ENCODE measurements at places on chromosomes 3 and 15. TPM values are rescaled to one million over a fixed set of nuclear protein-coding genes. Genes with fewer than 3 reads are reported as not detected.

DNA sequence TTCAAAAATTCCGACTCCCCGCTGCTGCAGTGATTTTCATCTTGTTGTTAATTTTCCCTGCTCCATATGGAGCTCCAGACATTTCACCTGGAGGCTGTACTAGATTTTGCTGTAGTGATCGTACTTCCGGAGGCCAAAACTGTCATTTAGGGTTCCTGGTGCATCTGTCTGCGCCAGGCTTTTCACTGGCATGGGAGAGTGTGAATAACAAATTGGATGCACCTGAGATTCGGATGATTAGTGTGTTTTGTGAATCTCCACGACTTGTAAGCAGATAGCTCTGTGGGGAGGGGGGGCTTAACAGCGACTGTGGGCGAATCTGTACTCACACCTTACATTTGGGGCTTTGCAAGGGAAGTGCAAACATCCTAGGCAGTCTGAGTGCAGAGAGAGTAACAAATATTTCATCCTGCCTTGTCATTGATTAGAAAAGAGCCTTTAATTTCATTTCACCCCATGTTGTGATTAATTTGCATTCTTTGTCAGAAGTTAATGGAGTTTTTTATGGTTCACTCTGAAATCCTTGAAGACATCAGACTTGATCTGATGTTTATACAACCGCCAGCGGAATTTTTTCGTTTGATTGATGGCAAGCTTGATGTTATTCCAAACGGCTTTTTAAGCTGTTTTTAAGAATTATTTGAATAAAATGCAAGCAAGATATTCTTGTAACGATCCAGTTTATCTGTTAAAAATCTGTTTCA, 92.5 kb upstream of the SKOR1 start:
- no peak for DNase-seq
- H3K36me3 ChIP-seq: no peaks in the 10 kb centered on the region
- peaks cover 20% of the 10 kb centered on the region for H3K4me1 ChIP-seq
- no peak overlapping the region for H3K4me3 ChIP-seq

GRCh38 chr3:14261229-14261628, 82.6 kb downstream of the LSM3 start:
- H3K27me3 ChIP-seq: no peaks in the 10 kb centered on the region
- H3K4me1 ChIP-seq: peaks cover 7% of the 10 kb centered on the region
- H3K4me3 ChIP-seq: no peak overlapping the region
- no peak overlapping the region for H3K27ac ChIP-seq
- peak; percentile 95 for DNase-seq
- no peaks in the 10 kb centered on the region for H3K36me3 ChIP-seq

DNA sequence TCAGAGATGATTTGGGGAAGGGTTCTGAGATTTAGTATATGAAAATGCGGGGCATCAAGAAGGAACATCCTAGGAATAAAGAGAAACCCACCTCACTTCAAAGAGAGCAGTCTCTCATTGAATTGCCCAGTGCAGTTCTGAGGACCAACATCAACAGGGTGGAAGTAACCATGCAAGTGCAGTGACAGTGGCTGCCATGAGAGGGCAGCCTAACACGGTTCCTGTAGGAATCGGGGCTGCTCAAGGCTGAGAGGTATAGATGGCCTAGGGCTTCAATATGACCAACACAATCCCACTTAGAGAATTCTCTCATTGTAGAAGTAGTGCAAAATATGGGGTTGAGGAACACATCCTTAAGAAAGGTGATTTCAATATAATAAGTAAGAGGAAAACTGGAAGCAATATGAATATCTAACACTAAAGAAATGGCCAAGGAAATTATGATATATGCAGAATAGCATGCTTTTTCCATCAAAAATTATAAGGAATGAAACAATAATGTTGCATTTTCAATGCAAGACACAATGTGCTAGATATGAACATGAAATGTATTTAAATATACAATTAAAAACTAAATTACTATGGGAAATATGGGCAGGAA, 51.1 kb upstream of the ARRDC4 start:
- no peak overlapping the region for H3K27ac ChIP-seq
- H3K27me3 ChIP-seq: no peaks in the 10 kb centered on the region
- peaks cover 5% of the 10 kb centered on the region for H3K4me1 ChIP-seq
- no peak overlapping the region for H3K4me3 ChIP-seq

- H3K4me1 ChIP-seq: no peaks in the 10 kb centered on the region
- no peak overlapping the region for H3K27ac ChIP-seq
- DNase-seq: no peak
Observed at GRCh38 chr3:13348100-13348499, 72.0 kb downstream of the NUP210 start.

- H3K4me1 ChIP-seq: peaks cover 4% of the 10 kb centered on the region
- no peak for DNase-seq
- peaks cover 52% of the 10 kb centered on the region for H3K36me3 ChIP-seq
- no peak overlapping the region for H3K27ac ChIP-seq
Observed at GRCh38 chr3:12803371-12803770, 6.9 kb downstream of the CAND2 start.

DNA sequence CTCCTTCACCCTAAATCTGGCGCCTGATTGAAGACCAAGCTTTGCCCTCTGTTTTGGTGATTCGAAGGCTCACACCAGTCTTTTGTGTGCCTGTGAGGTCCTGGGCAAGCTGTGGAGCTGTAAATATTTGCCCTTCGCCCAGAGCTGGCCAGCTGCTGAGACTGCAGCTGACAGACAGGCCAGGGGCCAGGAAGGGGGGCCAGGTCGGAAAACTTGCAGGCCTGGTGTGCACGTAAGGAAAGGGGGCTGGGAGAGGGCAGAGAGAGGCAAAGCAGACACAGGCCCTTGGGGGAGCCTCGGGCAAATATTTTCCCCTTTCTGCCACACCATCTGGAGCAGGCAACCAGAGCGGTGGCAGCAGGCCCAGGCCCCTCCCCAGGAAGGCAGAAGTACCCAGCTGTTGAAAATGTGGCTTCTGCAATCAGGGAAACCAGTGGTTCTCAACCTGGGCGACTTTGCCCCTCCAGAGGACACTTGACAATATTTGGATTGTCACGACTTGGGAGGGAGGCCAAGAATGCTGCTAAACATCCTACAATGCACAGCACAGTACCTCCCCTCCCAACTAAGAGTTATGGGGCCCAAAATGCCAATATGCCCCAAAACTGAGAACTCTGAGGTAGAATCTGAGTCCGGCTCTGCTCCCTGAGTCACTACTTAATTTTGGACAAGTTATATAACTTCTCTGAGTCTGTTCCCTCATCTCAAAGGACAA, 2.5 kb downstream of the PDZRN3 start:
- DNase-seq: no peak
- no peaks in the 10 kb centered on the region for H3K27me3 ChIP-seq
- H3K4me3 ChIP-seq: peak overlapping the region; percentile 92
- peaks cover 27% of the 10 kb centered on the region for H3K4me1 ChIP-seq

DNA sequence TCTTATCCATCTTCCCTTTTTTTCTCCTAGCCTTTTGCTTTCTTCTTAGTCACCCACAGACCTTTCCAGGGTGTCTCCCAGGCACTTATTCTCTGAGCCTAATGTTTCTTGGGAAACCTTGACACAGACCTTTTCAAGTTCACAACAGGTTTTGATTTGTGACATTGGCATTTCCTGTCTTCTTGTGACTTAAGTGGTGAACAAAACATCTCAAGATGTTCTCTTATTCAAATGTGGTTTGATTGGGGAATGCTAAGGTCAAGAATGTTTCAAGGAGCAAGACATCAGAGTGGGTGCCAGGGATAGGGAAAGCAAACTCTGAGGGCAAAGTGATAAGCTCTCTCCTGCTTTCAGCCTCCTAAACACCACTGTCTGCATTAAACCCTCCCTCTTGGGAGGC, 68.2 kb upstream of the GSK3B start:
- no peaks in the 10 kb centered on the region for H3K27me3 ChIP-seq
- H3K4me3 ChIP-seq: no peak overlapping the region
- DNase-seq: no peak
- H3K4me1 ChIP-seq: peaks cover 12% of the 10 kb centered on the region
- H3K36me3 ChIP-seq: no peaks in the 10 kb centered on the region

- no peak overlapping the region for H3K4me3 ChIP-seq
- H3K27me3 ChIP-seq: no peaks in the 10 kb centered on the region
- no peak overlapping the region for H3K27ac ChIP-seq
- H3K36me3 ChIP-seq: no peaks in the 10 kb centered on the region
- DNase-seq: no peak
Observed at GRCh38 chr3:134677196-134677986, 26.6 kb upstream of the KY start.

DNA sequence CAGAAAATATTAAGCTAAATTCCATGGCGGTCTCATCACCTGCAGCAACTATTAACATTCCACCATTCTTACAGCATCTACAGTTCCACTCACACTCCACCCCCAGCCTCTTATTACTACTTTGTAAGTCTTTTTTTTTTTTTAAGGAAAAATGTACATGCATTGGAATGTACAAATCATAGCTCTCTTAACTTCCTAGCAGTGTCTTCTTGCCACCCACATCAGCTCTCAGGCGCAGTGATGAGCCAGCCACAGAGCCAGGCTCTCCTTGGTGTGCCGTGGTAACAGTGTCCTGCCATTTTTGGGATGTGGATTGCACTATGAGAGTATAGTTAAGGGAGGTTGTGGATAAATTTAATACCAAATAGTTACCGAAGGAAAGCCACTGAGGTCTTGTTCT, 17.8 kb downstream of the ABHD17C start:
- H3K4me1 ChIP-seq: peaks cover 4% of the 10 kb centered on the region
- H3K36me3 ChIP-seq: no peaks in the 10 kb centered on the region
- DNase-seq: no peak
- H3K4me3 ChIP-seq: no peak overlapping the region
- no peak overlapping the region for H3K27ac ChIP-seq

DNA sequence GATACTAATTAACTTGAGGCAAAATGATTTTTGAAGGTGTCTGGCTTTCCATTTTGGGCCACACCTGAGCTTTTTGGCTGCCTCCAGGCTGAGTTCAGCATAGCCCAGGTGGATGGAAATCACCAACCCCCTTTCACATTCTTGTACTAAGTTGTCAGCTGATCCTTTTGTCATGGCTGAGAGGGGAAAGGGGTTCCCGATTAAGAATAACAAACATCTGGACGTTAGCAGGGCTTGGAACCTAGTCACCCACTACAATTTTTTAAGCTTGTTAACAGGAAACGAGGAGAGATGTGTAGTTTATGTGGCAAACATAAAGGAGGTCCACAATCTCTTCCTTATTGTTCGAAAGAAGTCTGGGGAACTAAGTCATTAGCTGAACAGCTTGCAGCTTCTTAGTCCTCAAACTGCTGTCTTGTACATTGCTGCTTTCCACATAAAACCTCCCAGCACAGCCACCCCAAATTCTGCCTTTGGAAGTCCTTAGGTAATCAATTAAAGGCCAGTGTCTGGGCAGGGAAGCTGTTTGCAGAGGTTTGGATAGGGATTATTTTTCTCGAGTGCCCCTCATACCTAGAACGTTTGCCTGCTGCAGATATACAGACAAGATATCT, 5.0 kb downstream of the NR2F2 start:
- DNase-seq: no peak
- no peaks in the 10 kb centered on the region for H3K27me3 ChIP-seq
- peak overlapping the region; percentile 82 for H3K4me3 ChIP-seq

GRCh38 chr3:28850186-28850585, 430.7 kb upstream of the RBMS3 start:
- no peak overlapping the region for H3K27ac ChIP-seq
- H3K27me3 ChIP-seq: no peaks in the 10 kb centered on the region
- no peak for DNase-seq
- no peak overlapping the region for H3K4me3 ChIP-seq

GRCh38 chr15:67076147-67076843, 10.9 kb downstream of the SMAD3 start:
- no peaks in the 10 kb centered on the region for H3K36me3 ChIP-seq
- no peaks in the 10 kb centered on the region for H3K27me3 ChIP-seq
- peaks cover 96% of the 10 kb centered on the region for H3K4me1 ChIP-seq

DNA sequence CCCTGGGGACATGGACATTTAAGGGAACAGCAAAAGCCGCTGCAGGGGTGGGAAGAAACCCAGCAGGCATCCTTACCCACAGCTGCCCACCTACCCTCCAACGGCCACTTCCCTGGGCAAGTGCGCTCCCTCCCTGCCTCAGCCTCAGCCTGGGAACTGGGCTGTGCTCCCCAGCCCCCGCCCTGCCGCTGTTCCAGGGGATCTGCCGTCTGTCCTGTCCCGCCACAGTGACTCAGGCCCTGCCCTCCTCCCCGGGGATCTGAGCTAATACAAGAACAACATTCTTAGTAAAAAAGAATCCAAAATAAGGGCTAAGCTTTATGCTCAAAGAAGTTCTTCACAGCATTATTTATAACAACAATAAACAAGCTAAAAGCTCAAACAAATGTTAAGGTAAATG, 7.4 kb upstream of the IQSEC1 start:
- H3K4me1 ChIP-seq: peaks cover 12% of the 10 kb centered on the region
- H3K27ac ChIP-seq: no peak overlapping the region
- H3K27me3 ChIP-seq: peaks cover 31% of the 10 kb centered on the region
- no peak for DNase-seq

- H3K36me3 ChIP-seq: peaks cover 4% of the 10 kb centered on the region
- H3K27me3 ChIP-seq: no peaks in the 10 kb centered on the region
- H3K4me3 ChIP-seq: no peak overlapping the region
- H3K27ac ChIP-seq: no peak overlapping the region
- DNase-seq: no peak
Observed at GRCh38 chr15:51494411-51495314, 127.9 kb downstream of the DMXL2 start.

DNA sequence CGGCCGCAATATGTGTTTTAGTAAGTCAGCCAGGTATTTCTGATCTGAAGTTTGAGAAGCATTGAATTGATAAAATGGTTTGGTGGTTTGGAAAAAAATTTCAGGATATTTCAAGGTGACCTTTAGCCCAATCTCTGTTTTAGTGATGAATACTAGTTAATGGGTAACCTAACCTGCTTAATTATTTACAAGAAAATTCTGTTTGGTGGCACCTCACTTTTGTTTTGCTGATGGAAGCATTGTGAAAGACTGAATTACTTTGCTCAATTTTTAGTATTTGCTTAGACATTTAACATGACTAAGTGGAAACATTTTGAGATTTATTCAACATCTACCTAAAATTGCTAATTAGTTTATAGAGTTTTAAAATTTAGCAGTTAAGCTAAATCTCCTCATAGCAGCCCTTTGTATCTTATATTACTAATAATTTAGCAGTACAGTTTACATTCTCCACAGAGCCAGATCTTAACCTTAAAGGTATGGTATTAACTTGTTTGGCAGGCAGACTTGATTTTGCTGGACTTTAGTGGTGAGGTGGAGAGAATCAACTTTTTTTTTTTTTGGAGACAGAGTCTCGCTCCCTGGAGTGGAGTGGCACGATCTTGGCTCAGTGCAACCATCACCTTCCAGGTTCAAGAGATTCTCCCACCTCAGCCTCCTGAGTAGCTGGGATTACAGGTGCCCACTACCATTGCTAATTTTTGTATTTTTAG, 35.4 kb downstream of the GRAMD1C start:
- no peaks in the 10 kb centered on the region for H3K4me1 ChIP-seq
- no peaks in the 10 kb centered on the region for H3K36me3 ChIP-seq
- no peak overlapping the region for H3K27ac ChIP-seq

GRCh38 chr15:84811828-84812227, 5.3 kb upstream of the ALPK3 start:
- no peaks in the 10 kb centered on the region for H3K36me3 ChIP-seq
- H3K4me3 ChIP-seq: no peak overlapping the region
- DNase-seq: no peak
- H3K4me1 ChIP-seq: peaks cover 6% of the 10 kb centered on the region
- H3K27ac ChIP-seq: no peak overlapping the region
- H3K27me3 ChIP-seq: no peaks in the 10 kb centered on the region

The KCNAB1 gene
- 0.83 TPM for total RNA-seq

The ADAMTS9 gene
- 142 TPM for total RNA-seq

The CYP8B1 gene
- not detected for total RNA-seq

The DUT gene
- total RNA-seq: 82.0 TPM

The IL17RE gene
- 1.2 TPM for total RNA-seq

The ACOX2 gene
- 19.5 TPM for total RNA-seq

The CHRM5 gene
- not detected for total RNA-seq

The PHC3 gene
- total RNA-seq: 68.4 TPM

The SHC4 gene
- 2.1 TPM for total RNA-seq

Measured in esophagus muscularis mucosa (tissue), 4 donors.